ENCODE measurements at places on chromosomes 6 and 20.

DNA sequence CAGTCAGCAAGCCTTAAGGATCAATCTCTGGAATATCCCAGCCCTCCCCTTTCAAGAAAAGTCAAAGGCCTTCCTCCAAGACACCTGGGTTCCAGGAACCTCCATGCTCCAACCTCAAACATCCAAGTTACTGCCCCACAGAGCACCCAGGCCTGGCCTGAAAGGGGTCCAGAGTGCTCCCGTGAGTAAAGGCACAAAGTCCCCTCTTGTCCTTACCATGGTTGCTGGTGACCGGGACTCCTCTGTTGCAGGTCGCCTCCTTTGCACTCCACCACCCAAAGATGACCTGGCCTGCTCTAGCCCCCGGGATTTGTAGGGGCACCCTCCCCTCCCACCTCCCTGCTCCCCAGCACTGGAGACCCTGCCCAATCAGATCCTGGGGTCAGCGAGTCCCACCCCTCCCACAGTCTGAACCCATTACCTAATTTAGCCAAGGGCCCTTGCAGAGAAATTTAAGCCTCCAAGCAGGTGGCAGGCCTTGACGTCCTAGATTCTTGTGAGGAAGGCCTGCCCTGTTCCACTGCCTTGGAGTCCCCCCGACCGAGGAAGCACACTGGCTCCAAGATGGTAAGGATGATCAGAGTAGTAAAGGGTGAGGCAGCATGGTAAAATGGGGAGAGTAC lies at the start of gene TNNC2:
Gene TNNC2 (minus strand): TSS at position 283 of the 623 bp plus-strand sequence. CDS start 64 bp downstream, at position 219.
- DNase-seq = no peak

DNA sequence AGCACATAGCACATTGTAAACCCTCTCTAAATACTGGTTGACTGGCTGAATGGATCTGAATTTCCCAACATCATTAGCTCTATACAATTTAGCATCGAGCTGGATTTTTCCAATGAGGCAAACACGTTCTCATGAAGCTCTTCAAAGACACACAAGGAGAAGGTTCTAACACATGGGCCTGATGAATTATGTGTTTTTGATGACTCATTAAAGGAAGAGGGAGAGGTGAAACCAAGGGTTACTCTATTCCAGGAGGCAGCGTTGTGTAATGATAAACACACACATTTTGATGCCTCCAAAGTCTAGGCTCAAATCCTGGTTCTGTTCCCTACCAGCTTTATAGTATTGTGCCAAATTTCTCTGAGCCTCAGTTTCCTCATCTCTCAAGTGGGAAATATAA lies 84.3 kb downstream of the PFDN4 start:
- peak; percentile 35 for DNase-seq

- DNase-seq = no peak
These were observed 653.8 kb downstream of the MMUT start for GRCh38 chr6:48809245-48809644.

DNA sequence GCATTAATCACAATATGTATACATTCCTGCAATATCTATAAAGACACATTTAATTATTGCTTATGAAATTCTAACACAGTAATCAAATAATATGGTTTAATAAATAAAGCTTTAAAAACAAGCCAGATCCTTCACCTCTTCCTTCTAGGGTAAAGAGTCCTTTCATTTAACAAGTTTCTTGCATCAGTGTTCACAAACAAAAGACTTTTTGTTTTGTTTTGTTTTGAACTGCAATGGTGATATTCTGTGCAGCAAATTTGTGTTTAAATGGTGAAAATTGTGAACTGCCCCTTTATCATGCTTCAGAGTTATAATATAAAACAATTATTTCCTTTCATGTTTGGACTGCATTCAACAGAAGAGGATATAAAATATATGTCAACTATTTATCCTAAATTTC lies 177.3 kb downstream of the EPHA7 start:
- DNase-seq = no peak

DNA sequence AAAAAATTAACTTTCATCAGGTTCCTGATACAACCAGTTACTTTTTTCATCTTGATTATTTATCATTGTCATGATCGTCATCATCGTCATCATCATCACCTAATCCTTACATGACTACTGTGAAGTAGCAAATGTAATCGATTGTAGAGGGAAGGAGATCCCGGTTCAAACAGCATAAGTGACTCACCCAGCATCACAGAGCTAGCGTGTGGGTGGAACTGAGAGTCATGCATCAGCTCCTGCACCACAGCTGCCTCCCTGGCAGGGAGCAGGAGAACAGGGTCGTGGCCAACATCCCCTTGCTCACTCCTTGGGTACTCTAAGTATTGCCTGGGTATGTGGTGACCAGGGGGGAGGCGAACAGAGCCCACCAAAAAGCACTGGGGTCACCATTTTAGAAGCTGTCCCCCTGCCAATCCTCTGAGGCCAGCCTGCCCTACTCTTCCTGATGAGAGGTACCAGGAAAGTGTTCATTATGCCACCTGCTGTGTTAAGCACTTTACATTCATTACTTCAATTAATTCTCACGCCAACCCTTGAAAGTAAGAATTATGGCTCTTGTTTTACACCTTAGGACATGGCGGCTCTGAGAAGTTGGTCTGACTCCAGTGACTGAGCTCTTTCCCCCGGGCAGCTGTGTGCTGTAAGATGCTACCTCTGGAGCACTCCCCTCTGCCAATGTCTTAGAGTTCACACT lies 425.2 kb downstream of the CD83 start:
- DNase-seq = peak; percentile 18

DNA sequence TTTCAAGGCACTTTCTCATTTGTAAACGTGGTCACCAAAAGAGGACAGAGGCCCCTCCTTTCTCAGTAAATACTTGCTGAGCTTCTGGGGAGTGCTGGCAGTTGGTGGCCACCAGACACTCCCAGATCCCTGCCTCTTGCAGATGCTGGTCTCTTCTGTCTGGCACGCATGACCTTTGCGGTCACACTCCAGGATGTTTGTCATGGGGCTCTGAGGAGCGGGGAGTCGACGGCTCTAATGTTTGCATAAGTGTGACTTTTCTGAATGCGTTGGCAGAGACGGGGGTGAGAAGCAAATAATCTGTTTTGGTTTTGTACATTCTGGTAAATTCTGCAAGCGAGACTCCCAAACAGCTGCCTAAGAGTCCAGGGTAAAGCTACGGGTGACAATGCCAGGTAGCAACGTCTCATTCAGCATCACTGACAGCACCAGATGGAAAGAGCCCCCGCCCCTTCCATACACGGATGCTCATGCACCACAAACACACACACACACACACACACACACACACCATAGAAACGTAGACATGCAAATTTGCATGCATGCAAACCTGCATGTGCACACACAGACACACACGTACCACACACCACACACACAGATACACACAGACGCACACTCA lies 101.1 kb downstream of the YTHDF1 start:
- DNase-seq = no peak

DNA sequence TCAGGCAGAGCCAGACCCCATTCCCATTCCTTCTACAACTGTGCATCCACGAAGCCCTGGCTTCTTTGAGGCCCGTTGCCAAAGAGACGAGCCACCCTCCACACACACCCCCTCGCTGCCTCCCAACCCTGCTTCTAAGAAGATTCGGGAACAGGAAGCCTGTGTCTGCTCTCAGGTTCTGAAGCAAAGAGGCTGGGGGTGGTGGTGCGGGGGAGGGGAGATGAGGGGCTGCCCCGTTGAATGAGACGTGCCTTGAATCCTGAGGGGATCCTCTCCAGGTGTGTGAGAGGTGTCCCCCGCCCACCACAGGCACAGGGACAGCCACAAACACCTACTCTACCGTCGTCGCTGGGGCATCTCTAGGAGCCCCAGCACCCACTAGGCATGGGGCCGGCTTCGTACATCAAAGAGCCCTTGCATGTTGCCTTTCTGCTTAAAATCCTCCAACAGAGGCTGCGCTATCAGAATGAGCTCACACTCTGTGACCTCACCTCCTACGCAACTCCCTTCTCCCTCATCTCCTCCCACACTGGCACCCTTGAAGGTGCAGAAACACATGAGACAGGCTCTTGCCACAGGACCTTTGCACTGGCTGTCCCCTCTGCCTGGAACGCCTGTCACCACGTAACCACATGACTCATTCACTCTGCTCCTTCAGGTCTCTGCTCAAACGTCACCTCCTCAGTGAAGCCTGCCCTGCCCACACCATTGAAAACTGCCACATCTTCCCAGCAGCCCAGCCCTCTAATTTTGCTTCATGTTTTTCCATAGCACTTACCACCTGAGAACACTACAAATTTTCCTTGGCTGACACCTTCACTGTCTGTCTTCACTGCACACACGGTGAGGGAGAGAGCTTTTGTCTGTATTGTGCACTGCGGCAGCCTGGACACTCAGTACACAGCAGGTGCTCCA lies 58.5 kb downstream of the PREX1 start:
- peak; percentile 37 for DNase-seq

- peak; percentile 55 for DNase-seq
These were observed 212.7 kb upstream of the FOXA2 start for GRCh38 chr20:22797103-22797502.

DNA sequence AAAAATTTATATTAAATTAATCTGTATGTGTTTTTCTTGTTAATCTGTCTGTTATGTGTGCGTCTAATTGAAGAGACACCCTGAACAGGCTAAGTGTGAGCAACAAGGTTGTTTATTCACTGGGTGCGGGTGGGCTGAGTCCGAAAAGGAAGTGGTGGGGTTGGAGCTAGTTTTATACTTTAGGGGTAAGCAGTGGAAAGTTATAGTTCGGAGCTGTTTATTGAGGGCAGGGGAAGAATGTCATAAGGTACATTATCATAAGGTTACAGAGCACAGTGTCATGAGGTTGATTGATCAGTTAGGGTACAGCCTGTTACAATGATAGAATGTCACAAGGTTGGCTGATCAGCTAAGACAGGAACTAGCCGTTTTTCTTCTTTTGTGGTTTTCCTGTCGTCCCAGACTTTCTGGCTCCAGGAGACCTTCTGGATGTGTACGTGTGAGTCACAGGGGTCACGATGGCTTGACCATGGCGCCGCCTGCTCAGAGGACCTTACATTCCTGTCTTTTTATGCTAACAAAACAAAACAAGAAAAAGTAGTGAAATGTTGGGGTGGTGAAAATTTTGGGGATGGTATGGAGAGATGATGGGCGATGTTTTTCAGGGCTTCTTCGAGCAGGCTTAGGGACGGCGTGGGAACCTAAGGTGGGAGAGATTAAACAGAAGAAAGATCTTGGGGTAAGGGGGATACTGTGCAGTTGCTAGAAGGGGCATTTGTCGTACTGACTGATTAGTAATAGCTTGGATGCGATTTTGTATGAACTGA lies 754.0 kb upstream of the ADGRB3 start:
- no peak for DNase-seq

GRCh38 chr20:59634435-59635005 lies 30.2 kb downstream of the PHACTR3 start:
- DNase-seq = peak; percentile 37

DNA sequence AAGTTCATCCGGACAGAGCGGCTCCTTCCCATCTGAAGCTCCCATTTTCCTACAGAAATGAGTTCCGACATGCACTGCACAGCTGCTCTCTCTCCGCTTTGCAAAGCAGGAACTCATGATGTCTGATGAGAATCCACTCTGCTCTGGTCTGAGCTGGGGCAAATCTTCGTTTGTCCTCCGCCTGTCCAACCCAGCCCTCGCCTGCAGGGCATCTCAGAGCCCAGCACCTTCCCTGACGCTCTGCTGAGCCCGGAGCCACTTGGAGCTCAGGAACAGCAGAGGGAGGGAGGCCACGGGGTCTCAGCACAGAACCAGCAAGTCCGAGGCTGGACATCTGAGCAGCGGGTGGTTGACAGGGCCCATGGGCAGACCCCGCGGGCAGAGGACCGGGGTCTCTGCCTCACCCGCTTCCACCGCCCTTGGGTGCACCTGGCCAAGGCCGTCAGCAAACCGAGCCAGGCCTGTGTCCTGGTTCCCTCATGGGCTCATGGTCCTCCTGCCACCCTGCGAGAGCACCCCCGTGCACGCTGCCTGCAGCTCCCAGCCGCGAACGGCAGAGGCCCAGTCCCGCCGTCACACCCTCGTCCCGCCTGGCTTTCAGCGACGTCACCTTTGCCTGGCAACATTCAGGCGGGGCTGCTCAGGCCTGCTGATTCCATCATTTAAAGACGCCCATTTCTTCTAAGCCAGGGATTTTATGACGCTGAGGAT lies 78.5 kb upstream of the BHLHE23 start:
- DNase-seq = no peak

GRCh38 chr6:41682497-41683272 lies 44.4 kb downstream of the MDFI start:
- no peak for DNase-seq

DNA sequence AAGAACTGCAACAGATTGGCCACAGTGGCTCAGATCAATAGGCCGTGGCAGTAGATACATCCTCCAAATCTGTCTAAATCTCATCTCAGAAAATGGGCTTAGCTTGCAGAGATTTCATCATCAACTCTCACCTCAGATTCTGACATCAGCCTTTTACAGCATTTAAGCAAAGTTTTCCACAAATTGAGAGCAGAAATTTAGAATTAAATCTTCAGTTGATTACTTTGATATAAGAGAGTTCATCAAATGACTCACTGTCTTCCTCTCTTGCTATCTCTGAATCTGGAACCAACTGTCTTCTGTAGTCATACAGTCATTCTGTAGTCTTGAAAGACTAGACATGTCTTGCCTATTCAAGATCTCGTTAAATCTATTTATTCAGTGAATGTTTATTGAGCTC lies 45.2 kb upstream of the CTAGE9 start:
- DNase-seq = no peak

DNA sequence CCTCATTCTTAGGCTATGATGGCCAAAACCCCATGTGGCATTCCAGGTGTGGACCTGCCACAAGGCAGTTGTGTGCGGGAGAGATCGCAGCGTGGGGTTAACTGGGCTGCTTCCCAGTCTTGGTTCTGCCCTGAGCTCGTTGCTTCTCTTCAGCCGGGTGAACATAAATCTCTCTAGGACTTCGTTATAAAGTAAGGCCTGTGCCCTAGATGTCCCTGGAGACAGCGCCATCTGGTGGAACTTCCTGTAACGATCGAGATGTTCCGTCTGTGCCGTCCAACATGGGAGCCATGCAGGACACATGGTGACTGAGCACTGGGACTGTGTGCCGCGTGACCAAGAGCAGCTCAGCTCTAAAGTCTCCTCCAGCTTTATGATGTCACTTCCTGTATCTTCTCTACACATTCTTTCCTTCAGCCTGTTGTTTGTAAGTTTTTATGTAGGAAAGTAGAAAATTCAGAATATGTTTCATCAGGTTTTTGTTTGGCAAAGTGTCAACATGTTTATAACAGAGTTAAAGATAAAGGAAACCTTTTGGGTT lies 26.8 kb upstream of the RPP40 start:
- DNase-seq = peak; percentile 50

DNA sequence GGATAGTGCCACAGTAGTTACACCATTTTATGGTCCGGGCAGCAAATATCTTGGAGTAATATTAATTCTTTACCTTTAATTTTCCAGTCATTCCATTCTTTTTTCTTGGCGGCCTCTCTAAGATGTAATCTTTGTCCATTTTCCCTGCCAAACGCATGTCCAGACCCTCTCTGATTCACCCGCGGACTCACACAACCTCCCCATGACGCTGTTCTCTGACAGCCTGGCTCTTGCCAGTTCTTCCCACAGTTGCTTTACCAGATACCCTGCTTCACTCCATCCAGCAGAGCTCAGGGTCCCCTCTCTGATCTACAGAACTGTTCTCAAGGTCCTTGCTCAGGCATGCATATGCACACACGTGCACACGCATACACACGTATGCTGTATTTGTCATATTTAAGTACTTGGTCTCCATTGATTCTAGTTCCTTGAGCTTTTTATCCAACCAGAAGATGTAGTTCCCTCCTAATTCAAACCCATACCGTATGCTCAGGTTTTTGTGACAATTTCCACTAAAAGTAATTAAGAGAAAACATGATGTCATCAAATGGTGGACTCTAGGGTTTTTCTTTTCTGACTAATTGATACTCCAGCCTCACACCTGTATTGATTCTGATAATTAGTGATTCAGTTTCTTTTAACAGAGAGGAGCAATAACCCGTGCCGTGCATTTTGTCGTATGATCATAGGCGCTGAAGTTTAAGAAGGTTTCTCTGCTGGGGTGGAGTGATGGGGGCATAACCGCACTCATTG lies 10.0 kb downstream of the BPHL start:
- DNase-seq = no peak

Data from SW480 (cell line).